Activated CD4-positive, alpha-beta T cell treated with anti-CD3 and anti-CD28 coated beads, Interleukin-2, amount 10 ng/mL, durations not matched to agents 7 days and 5 days (primary cell): ENCODE measurements at places on chromosomes 3 and 15.

GRCh38 chr3:152558386-152558785, 276.5 kb upstream of the P2RY1 start:
- peaks cover 9% of the 10 kb centered on the region for H3K4me1 ChIP-seq
- peaks cover 1% of the 10 kb centered on the region for H3K27me3 ChIP-seq
- no peak for DNase-seq

DNA sequence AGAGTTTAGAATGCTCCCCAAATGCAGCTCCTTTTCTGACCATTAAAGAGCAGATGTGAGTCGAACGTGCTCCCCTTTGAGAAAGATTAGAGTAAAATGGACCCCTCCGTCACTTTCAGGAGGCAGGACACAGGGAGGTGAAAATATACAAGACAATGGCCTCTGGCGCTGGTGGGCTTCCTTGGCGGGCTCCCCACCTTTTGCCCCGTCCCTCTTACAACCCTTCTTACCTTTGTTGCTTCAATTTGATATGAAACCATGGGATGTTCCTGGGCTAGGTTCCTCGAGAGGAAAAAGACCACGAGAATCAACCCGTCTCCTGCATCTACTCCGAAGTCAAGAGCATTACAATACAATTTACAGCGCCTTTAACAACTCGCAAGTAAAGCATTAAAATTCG, 214.2 kb downstream of the MEIS2 start:
- H3K36me3 ChIP-seq = no peaks in the 10 kb centered on the region
- DNase-seq = no peak
- no peak overlapping the region for H3K4me3 ChIP-seq
- H3K27ac ChIP-seq = no peak overlapping the region
- H3K4me1 ChIP-seq = peaks cover 4% of the 10 kb centered on the region
- peaks cover 84% of the 10 kb centered on the region for H3K27me3 ChIP-seq

DNA sequence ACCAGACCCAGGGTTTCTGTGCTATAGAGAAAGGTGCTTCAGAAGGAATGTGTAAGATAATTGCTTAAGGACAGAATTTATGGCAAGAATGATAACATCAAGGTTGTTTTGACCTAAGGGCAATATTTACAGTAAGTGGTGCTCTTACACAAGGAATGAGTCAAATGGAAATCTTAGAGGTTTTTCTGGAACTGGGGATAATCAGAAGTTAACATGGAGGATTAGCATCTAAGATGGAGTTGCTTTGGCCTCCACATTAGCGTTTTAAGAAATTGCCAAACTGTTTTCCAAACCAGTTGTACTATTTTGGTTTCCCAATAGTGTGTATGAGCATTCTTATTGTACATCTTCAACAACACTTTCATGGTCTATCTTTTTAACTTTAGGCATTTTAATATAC, 3.1 kb downstream of the WDR93 start:
- peaks cover 17% of the 10 kb centered on the region for H3K27me3 ChIP-seq
- H3K4me1 ChIP-seq = peaks cover 19% of the 10 kb centered on the region
- no peak overlapping the region for H3K4me3 ChIP-seq

GRCh38 chr3:170002231-170002630, 35.6 kb upstream of the GPR160 start:
- no peaks in the 10 kb centered on the region for H3K27me3 ChIP-seq
- no peak overlapping the region for H3K4me3 ChIP-seq
- DNase-seq = no peak
- no peak overlapping the region for H3K27ac ChIP-seq

DNA sequence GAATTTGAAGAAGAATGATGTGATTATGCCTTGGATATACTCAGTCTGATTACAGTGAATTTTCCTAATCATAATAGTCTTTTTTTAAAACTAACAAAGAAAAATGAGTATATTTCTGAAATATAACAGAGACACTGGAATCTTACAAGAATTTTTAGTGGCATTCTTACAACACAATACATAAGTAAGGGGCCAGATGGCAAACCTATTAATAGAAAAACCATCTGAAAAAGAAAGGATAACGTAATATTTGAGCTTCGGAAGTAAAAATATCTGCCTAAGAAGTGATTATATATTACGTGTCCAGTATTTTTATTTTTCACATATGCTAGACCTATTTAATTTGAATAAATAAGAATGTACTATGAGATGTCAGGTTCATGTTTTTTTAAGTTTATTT, 452.8 kb downstream of the NAALADL2 start:
- no peaks in the 10 kb centered on the region for H3K4me1 ChIP-seq
- no peak overlapping the region for H3K27ac ChIP-seq
- H3K36me3 ChIP-seq = no peaks in the 10 kb centered on the region
- no peaks in the 10 kb centered on the region for H3K27me3 ChIP-seq
- DNase-seq = no peak

- H3K36me3 ChIP-seq = no peaks in the 10 kb centered on the region
- no peak overlapping the region for H3K4me3 ChIP-seq
- H3K4me1 ChIP-seq = no peaks in the 10 kb centered on the region
Observed at GRCh38 chr3:8657804-8658305, 13.3 kb upstream of the SSUH2 start.

- H3K4me1 ChIP-seq = no peaks in the 10 kb centered on the region
- no peak overlapping the region for H3K4me3 ChIP-seq
- H3K27ac ChIP-seq = no peak overlapping the region
- H3K27me3 ChIP-seq = no peaks in the 10 kb centered on the region
- DNase-seq = no peak
Observed at GRCh38 chr3:168383573-168383972, 287.8 kb upstream of the GOLIM4 start.
